ENCODE measurements at places on chromosomes 2 and 18.

GRCh38 chr18:49022311-49023161, 71.8 kb upstream of the SMAD7 start:
- DNase-seq: no peak

GRCh38 chr2:208037564-208038487, 12.5 kb upstream of the PLEKHM3 start:
- DNase-seq: no peak

- no peak for DNase-seq
Measured at GRCh38 chr2:236715491-236715961, 145.9 kb downstream of the ACKR3 start.

GRCh38 chr2:44295633-44296359, 20.5 kb downstream of the SLC3A1 start:
- DNase-seq: no peak

- DNase-seq: no peak
Measured at GRCh38 chr2:109266496-109266895, 137.5 kb downstream of the SH3RF3 start.

- DNase-seq: no peak
Measured at GRCh38 chr2:217849154-217849975, 153.4 kb downstream of the TNS1 start.

DNA sequence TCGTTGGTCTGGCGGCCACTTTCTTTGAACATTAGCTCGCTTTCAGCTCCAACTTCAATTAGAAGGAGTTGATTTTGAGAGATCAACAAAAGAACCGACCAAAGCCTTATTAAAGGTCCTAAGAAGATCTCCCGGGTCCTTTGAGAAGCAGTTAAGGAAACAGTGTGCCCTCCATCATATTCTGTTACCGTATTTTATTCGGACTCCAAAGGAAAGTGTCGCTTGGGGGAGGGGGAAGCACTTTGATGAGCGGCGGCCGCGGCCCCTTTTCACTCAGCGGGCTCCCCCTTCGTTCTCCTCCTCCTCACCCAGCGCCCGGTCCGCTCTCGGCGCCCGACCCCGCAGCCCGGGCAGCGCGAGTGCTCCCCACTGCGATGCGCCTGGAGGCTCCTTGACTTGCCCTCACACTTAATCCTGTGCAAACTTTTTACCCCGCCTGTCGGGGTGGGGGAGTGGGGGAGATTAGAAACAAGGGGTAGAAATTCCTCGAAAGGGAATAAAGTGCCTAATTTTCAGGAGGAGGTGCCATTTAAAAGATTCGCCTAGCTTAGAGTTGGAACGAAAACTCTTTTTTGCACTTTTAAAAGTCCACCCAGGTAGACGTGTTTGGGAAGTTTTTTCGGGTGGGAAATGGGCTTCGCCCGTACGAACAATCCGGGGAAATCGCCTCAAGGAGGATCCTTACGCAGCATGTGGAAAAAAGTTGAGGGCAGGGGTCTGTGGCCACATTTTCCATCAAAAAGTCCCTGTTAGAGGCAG, 1.2 kb upstream of the OTX1 start:
- peak; percentile 20 for DNase-seq

DNA sequence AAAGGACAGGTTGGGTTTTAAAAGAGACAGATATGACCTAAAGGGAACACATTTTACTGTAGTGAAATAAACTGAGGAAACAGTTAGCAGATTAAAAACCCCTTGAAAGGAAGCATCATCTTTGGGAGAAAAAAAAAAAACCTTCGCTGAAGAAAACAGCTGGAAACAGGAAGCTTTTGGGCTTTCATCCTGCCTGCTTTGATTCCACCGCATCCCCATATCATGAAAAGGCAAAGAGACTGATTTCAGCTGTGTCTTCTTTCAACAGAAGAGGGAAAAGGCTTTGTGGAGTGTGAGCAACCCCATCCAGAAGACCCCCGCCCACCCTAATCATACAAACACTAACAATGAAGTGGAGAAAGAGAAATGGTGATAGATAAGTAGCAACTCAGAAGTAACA, 86.4 kb downstream of the TCF4 start:
- no peak for DNase-seq

DNA sequence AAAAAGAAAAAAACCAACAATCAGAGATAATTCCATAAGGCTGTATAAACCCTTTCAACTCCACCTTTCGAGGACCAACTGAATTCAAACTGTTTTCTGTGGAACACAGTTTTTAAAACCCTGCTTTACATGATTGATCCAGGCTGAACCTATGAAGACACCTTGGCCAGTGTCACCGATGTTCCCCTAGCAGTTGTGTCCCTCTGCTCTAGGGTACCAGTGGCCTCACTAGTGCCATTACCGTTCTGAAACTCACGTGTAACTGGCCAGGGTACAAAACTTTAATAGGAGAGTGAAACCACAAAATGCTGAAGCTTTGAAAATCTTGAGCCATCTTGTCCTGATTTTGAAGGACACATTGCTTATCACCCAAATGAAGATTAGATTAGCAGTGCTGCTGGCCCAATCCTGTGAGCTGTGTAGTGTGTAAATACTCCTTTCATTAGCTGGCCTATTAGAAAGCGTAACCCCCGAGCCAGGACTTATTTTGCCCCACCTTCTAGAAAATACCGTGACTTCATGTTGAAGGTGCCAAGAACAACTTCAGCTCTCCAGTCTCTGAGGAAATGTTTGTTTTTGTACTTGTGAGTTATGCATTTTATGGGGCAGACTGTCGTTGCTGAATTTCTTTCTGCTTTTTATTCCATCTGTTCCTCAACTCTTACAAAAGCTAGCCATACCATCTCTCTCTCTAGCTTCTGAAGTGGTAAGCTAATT, 147.8 kb upstream of the MAP3K20 start:
- no peak for DNase-seq

- no peak for DNase-seq
Measured at GRCh38 chr2:217897091-217897715, 105.6 kb downstream of the TNS1 start.
